ENCODE measurements at places on chromosomes 13 and 19.

- DNase-seq, result no peak
Measured at GRCh38 chr13:30835442-30835841, 70.6 kb upstream of the MEDAG start.

GRCh38 chr13:99654076-99654475 is 152.8 kb downstream of the TM9SF2 start:
- no peak for DNase-seq

- DNase-seq, result no peak
Measured at GRCh38 chr13:99971576-99972189, at the start of gene ZIC5. Gene ZIC5, minus strand, starts transcription at chr13:99971767. Its CDS starts 164 bp downstream, at chr13:99971603.

DNA sequence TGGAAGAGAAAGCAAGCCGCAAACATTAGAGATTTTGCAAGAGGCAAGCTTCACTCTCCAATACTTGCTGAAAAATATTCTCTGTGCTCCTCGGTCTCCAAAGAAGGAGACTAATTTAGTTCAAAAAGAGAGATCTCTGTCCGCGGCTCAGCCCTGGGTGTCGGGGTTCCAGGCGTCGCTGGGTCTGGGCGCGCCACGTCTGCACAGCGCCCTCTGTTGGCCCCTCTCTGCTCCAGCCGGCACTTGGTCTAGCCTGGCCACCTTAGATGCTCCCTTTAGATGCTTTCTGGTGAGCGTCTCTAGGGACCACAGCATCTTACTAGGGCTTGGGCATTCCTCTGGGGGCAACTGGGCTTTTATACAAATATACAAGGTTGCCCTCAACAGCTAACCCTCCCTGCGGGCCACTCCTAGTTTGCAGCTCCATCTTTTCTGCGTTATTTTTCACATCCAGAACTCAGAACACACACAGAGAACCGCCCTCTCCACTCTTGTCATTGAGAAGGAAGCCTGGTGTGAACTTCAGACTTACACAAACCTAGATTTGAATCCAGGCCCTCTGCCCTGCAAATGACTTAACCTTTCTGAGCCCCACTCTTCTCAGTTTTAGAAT is 78.3 kb downstream of the CYSLTR2 start:
- no peak for DNase-seq

DNA sequence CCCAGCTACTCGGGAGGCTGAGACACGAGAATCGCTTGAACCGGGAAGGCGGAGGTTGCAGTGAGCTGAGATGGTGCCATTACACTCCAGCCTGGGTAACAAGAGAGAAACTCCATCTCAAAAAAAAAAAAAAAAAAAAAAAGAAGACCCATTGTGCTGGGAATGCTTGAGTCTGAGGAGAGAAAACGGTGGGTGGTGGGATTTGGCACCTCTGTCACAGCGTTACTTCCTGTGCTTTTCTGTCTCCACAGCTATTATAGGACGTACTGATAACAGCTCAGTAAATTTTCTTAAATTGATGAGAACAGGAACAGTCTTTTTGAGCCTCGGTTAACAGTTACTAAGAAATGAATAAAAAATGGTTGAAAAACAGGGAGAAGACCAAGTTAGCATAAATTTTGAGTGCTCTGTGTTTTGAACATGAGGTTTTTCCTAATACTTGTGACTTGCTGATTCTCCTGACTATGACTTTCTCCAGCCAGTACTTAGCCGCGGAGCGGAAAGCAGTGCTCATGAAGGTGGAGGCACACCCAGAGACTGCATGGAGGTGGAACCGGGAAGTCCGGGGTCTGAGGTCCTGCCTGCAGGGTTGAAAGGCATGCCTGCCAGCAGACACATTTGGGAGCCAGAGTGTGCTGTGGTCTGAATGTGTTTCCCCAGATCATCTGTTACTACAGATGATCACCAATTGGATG is 55.3 kb upstream of the TEX29 start:
- DNase-seq, result no peak

DNA sequence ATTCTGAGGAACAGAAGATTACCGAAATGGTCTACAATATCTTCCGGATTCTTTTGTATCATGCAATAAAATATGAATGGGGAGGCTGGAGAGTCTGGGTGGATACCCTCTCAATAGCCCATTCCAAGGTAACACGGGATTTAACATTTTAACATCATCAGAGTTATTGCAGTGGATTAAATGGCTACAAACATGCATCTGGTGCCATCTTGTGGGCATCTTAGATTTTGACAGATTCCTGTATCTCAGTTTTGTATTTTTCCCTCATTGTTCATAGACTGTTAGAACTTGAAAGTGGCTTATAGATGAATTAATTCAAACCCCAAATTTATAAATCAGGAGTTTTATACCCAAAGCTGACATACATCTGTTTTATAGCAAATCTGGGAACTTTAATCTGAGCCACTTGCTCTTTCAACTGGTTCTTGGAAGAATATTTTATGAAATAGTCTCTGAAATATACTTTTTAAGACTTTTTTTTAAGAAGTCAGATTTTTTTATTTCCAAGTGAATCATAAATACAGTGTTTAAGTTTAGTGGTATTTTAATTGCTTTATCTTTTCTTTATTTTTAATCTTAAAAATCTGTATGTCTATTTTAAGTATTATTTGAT is 215.2 kb downstream of the NBEA start:
- DNase-seq, result peak; percentile 44

DNA sequence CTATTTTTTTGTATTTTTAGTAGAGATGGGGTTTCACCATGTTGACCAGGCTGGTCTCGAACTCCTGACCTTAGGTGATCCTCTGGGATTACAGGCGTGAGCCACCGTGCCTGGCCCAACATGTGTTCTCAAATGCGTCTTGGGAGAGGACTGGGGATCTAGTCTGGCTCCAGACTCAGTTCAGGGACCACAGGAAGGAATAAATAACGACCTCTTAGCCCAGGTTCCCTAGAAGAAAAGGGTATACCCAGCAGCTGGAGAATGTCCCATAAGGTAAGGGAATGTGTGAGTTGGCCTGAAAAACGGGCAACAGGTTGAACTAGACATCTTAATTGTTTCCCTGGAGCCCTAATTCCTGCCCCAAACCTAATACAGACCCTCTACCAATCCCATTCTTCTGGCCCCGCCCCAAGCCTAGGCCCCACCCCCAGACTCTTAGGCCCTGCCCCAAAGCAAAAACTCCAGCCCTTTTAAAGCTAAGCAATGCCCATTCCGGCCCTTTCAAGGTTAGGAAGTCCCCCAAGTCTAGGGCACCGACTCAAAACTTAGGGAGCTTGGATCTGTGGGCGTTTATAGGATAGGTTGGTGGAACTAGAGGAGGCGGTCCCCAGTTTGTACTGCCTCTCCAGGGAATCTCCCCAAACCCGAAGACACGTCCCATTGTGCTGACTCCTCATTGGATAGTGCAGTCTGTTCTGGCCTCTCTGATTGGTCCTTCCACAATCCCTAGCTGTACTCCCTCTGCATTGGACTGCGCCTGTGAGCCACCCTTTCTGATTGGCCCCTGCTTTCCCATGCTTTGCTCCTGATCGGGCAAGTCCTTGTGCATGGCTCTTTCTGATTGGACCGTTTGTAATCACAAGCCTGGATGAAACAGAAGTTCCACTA is 5.4 kb upstream of the LRFN1 start:
- no peak for DNase-seq

- no peak for DNase-seq
Measured at GRCh38 chr19:16342002-16342715, 17.5 kb downstream of the KLF2 start.

DNA sequence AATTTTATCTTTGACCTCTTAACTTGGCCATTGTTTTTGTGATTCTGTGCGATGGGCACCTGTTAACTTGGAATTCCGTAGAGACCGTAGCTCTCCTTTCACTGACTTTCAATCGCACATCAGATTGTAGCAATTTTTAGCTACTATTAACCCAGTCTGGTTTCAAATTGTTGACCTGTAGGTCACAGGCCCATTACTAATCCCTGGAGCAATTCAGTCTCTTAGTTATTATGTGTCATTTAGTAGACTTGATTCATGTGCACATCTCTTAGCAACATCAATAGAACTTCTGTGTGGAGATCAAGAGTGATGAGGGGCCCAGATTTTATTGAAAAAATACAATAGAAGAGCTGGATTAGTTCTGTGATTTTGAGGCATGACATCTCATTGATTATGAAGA is 549.6 kb upstream of the SLC10A2 start:
- no peak for DNase-seq

DNA sequence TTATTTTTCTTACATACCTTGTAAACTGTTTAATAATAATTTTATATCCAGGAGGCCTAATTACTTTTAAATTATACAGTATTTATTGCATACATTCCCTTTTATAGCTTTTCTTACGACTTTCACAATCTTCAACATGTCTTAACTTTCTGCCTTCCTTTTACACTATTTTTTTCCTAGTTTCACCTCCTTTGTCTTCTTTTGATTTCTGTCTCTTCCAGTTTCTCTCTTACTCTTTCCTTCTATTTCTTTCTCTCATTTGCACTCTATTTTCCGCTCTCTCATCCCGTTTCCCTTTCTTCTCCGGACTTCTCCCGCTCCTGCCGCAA is 11.5 kb downstream of the ZNF552 start:
- peak; percentile 46 for DNase-seq

- no peak for DNase-seq
Measured at GRCh38 chr13:89936256-89936655, 1411.2 kb upstream of the MIR17HG start.

DNA sequence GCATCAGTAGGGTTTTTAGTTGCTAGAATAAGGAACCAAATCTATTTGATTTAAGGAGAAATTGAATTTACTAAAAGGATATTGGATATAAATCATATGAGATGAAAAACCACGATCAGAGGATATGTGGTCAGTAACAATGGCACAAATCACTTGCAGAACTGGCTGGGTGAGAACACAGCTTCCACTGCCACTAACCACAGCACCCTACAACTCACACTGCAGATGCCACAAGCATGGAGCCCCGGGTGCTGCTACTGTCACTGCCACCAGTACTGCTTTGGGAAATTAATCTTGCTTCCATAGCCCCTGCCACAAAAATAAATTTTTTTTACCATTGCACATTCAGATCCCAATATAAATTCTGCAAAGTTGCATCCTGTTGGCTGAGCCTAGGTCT is 40.6 kb upstream of the KLF12 start:
- no peak for DNase-seq

GRCh38 chr13:47146136-47146535 is 249.3 kb upstream of the HTR2A start:
- DNase-seq, result no peak

DNA sequence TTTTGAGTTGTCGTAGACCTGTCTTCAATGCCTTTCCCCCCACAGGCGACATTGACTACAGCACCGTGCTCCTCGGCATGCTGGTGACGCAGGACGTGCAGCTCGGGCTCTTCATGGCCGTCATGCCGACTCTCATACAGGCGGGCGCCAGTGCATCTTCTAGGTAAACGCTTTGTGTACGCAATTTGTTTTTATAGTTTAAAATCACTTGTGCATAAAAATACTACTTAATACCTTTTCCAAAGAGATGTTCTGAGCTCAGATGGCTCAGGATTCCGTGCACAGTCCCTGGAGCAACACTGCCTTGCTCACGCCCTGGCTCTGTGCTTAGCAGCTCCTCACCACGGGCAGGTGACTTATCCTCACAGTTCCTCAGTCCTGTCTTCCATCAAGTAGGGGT is 30.1 kb upstream of the DCUN1D2 start:
- no peak for DNase-seq

- no peak for DNase-seq
Measured at GRCh38 chr19:16085115-16085514, 8.8 kb downstream of the TPM4 start.

DNA sequence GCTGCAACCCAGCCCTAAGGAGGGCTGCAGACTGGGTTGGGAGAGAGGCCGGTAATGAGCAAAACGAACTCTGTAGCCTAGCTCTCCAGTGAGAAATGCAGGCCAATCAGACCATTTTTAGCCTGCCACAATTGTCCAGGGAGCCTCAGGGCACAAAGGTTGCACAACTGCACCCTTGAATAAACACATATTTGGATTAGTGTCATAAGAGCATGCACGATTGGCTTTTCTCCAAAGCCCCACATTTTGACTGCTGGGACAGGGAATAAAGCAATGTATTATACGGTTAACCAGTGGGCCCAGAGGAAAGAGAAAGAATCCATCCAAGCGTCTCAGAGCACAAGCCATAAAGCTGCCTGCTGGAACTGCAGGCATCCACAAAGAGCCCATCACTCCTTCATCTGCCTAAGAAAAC is 729.4 kb upstream of the SGCG start:
- peak; percentile 20 for DNase-seq

DNA sequence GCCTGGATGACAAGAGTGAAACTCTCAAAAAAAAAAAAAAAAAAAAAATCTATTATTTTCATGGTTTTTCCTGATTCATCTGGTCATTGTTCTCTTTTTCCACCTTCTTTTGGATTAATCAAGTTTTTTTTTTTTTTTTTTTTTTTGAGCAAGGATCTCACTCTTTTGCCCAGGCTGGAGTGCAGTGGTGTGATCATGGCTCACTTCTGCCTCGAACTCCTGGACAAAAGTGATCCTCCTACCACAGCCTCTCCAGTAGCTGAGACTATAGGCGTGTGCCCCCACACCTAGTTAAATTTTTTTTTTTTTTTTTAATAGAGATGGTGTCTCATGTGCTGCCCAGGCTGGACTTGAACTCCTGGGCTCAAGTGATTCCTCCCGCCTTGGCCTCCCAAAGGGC is 27.7 kb downstream of the BLOC1S3 start:
- DNase-seq, result no peak

DNA sequence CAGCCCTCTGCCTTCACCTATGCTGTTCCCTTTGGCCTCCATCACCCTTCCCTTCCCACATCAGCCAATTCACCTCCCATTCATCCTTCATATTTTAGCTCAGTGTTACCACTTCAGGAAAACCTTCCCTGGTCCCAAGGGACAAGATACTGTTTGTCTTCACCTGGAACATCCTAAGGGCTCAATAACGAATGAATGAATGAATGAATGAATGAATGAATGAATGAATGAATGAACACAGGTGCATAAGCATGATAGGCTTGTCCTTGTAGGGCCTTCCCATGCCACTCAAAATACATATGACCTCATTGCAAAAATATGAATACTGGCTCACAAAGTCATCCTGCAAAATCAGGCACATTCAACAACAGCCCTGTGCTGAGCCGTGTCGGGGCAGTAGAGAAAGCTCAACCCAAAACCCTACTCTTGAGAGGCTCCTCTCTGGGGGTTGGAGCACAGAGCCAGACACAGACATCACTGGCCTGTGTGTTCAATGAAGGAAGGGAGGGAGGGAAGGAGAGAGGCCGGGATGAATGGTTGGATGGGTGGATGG is 33.7 kb upstream of the TPM4 start:
- no peak for DNase-seq

DNA sequence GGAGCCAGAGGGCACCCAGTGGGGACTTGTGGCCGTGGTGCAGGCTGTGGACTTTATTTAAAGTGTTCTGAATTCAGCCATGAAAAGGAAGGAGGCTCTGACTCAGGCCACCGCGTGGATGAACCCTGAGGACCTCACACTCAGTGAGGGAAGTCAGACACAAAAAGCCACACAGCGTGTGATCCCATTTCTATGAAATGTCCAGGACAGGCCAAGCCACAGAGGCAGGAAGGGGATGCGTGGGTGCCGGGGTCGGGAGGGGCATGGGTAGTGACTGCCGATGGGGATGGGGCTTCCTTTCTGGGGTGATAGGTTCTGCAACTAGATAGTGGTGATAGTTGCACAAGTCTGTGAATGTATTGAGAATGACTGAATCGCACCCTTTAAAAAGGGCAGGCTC is 8.7 kb upstream of the ZBTB7A start:
- no peak for DNase-seq

- no peak for DNase-seq
Measured at GRCh38 chr19:58575183-58576041, 2.3 kb upstream of the MZF1 start.

Data from NCI-H1105 treated with DMSO at 0.1 percent for 48 hours (cell line).